ENCODE measurements at places on chromosomes 2 and 18.

- no peak for DNase-seq
Observed at GRCh38 chr2:138210487-138210886, 246.2 kb downstream of the HNMT start.

DNA sequence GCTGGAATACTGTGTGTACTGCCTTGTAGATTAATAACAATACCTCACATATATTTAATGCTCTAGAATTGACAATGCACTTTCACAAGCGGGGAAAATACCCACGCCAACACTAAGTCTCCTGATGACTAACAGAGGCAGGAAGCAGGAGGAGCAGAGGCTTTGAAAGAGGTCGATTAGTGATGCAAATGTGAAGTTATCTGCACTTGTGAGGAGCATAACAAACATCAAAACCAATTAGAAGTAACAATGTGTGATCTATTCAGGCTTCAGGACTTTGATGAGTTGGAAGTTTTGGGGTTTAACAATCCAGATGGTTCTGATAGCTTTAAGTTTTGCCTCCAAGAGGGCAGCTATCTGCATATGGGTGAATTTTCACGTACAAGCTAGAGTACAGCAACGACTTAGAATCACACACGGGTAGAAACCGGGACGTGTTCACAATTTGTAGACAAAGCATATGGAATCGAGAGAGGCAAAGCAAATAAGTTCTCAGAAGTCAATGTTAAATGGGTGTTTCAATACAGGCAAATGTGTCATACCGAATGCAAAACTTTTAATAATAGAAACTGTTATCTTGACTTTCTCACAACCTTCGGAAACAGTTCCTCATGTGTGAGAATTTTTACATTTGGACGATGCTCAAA is 114.5 kb downstream of the METTL8 start:
- DNase-seq: no peak

DNA sequence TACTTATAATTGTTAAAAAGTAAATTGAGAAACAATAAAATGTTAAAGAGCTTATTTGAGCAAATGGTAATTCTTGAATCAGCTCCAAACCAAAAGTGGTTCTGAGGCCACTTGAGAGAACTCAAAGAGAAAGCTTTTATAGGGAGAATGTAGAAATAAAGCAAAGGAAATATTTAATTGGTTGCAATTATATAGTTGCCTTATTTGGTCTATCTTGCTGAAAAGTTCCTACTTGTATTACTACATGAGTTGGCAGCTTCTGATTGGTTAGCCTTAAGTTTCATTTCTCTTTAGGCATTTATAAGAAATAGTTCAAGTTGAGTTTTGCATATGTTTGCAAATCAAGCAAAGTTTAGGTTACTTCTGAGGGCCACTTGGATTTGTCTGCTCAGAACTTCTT is 38.1 kb downstream of the SCN2A start:
- DNase-seq: no peak

- no peak for DNase-seq
Observed at GRCh38 chr2:202717598-202718310, 83.0 kb downstream of the FAM117B start.

DNA sequence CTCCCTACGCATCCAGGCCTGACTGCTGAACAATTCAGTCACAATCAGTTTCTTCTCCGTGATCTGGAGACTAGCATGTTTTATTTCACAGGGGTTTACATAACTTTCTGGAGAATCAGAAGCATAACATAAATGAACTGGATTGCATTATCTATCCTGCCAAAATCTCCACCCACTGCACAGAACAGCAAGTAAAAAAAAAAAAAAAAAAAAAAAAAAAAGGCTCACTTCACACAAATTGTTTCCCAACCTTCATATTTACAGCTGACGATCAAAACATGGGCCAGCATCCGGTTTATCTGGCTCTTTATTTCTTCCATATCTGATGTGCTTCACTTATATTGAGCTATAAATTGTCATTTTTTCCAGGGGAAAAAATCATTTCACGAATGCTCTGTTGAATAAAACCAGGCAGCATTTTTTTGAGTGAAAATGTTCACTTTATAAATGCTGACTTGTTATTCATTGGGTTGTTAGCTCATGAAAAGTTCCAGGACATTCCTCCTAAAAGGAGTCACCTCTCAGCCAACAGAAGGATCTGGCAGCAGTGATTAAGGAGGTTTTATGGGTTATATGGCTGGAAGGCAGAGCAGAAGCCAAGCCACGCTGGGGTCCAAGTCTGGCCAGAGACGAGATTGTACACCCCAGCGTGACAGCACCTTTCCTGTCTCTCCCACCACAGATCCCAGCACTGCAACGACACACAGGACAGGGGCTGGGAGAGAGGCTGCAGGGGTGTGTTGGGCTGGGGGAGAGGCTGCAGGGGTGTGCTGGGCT is 51.2 kb upstream of the GLI2 start:
- peak; percentile 90 for DNase-seq

- DNase-seq: no peak
Observed at GRCh38 chr2:64697297-64698176, 43.8 kb upstream of the SERTAD2 start.

DNA sequence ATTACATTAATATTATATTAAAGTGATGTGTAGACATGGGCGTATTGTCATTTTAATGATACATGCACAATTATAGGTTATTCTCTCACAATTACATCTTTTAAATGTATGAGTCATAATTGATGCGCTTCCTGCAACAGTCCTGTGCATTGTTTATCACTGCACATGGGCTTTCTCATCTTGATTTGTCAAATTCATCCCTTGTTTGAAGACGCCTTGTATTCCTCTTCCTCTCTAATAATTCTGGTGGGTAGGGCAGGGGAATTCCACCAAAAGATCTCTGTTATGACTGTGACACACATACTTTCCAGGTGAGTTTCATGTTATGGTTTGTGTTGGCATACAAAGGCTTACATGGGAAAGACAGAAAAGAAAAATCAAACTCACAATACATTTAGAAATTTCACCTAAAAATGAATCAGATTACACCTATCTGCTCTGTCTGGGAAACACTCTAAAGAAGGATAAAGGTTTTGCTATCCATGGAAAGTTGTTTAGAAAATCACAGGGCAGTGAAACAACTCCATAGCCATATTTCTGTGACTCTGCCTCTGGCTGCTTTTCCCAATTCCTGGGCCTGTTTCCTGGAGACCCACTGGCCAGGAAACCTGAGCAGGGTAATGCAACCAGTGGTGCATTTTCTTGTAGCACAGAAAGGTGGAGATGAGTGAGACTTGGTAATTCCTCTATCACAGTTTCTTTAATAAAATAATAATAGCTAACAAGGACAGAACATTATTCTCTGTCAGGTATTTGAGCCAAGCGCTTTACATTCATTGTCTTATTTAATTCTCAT is 13.2 kb downstream of the SLC9A2 start:
- DNase-seq: no peak

Measured in HFFc6 (cell line).